ENCODE measurements at places on chromosomes 2 and 18.

DNA sequence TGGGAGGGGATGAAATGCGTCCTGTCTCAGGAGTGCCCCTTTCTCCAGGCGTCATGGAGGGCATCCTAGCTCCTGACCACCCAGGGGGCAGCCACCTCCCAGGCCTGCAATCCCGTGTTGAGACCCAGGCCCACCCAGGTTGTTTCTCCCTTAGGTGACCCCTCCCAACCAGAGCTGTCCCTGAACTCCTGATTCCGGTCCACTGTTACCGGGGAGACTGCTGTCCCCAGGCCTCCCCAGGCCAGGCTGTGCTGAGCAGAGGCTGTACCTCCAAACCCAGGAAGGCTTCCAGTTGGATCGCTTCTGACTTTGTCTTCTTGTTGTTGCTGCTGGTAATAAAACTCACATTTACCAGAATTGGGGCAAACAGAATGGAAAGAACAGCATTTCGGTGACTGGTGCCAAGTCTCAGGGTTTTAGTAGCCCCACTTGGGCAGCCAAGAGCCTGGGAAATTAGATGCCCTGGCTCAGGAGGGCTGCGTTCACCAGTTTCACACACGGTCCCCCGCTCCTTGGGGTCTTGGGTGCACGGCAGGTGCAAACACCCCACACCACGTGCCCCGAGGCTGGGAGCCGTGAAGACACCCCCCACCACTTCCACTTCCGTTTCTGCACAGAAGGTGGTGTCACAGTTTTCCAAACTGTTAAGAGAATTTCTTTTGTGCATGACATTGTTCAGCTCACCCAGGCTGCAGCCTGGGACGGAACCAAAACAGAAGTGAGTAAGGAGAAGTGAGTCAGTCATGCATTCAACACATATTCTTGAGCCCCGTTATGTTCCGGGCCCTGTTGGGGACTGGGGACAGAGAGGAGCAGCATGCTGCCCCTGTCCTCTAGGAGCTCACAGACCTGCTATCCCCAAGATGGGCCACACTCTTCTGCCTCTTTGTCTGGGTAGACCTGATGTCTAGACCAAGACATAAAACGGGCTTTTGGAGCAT, 29.4 kb downstream of the ITM2C start:
- peak; percentile 18 for DNase-seq

DNA sequence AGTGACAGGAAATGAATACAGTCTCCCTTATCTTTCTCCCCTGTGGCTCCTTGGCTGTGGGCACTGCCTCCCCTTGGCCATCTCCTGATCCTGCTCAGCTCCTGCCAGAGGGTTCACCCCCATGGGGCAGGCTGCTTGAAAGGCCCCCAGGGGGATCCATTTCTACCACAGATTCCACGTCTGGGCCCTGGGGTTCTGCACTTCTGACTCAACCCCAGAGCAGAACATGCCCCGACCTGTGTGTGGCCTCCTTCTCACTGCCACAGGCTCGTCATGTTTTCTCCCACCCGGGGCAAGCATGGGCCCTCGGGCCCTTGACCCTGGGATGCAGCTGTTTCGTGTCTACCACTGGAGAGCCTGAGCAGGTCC, 122.2 kb downstream of the ACKR3 start:
- no peak for DNase-seq

GRCh38 chr2:127014630-127015029, 92.3 kb downstream of the BIN1 start:
- DNase-seq: no peak

GRCh38 chr2:58364098-58364497, 123.0 kb upstream of the FANCL start:
- DNase-seq: no peak

GRCh38 chr18:27314996-27315395, 129.9 kb upstream of the CHST9 start:
- no peak for DNase-seq

DNA sequence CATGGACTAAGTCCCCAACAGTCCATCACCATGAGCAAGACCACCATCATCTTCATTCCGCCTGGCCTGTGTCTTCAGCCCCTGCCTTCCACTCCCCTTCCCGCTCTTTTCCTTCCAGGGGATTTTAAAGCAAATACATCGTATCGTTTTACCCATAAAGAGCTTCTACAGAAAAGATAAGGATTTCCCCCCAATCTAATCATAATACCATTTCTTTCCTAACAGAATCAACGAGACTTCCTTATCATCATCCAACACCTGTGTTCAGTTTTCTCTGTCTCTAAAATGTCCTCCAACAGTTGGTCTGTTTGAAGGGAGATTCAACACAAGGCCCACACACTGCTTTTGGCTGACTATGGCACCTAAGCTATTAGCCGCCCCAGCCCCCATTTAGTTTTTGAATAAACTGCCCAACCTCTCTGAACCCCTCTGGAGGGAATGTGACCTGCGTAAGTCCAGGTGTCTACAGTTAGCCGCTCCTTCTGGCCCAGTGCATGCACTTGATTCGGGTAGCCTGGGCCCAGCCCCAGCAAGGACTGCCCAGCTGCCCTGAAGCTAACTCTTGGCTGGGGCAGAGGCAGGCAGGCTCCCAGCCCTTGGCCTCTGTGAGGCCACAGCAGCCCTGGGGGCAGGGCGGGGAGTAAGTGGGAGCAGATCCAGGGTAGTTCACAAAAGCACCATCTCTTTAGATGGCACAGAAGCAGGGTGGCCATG, 25.3 kb upstream of the SEMA4C start:
- no peak for DNase-seq

GRCh38 chr2:18473241-18474181, 86.9 kb downstream of the RDH14 start:
- DNase-seq: no peak

GRCh38 chr2:168910330-168910729, 9.2 kb downstream of the G6PC2 start:
- no peak for DNase-seq

DNA sequence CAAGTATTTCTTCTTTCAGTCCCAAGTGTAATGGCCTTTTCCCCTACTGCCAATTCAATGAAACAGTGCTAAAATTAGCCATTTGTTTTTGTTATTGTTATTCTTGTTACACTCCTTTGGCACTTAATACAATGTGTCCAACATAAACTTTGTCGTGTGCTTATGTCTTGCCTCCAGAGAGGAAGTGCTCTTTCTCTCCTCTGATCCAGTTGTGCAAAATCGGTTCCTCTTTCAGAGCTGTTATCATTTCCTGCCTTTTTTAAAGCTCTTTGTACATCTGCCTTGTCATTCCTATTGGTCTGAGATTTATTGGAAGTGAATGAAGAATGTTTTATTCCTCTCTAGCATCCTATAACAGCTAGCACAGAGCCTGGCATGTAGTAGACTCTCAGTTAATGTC, 623.2 kb upstream of the ID2 start:
- DNase-seq: no peak

- no peak for DNase-seq
These were observed 89.0 kb downstream of the TMEM247 start for GRCh38 chr2:46568212-46569009.

DNA sequence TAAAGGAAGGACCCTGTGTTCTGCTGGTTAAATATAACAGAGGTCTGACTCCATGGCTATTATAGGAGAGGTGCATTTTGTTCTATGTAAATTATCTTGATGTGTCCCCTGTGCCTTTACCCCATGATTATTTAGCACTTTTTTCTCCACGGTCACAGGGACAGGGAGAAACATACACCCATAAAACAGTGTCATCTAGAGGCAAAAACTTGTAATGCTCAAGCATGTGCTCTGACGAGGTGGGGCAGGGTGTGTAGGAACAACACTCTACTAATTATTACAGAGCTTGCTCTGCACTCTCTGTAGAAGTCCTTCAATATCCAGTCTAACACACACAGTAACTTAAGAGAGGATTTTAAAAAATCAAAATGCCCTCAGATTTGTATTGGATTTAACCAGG, 187.9 kb downstream of the NEDD4L start:
- DNase-seq: no peak

DNA sequence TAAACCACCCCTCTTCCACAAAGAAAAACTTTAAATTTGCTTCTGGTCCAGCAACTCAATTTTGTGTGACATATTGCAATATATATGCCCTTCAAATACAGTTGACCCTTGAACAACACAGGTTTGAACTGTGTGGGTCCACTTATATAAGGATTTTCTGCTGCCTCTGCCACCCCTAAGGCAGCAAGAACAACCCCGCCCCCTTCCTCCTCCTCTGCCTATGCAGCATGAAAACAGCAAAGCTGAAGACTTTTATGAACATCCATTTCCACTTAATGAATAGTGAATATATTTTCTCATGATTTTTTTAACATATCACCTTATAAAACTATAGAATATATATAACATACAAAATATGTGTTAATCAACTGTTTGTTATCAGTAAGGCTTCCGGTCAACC, 58.3 kb downstream of the EML4 start:
- no peak for DNase-seq

DNA sequence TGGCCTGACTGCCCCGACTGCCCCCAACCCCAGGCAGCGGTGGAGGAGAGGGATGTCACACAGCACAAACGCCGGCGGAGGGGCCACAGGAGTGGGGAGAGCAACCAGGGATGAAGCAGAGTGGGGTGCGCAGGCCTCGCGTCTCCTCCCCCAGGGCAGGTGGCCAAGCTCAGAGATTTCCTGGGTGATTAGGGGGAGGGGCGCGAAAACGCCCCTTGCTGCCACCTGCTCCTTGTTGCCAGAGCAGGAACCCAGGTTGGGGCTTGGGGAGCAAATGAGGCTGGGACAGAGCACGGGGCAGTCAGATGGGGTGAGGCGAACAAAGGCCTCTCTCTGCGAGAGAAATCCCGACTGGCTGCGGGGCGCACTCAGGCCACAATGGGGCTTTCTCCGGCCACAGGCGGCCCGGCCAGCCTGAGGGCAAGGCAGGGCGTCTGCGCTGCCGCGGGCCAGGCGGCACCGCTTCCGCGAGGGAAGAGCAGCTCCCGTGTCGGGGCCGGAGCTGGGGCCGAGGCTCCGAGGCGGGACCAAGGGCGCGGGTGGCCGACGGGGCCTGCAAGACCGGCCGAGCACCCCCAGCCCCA, 11.5 kb downstream of the TEX44 start:
- DNase-seq: peak; percentile 94

DNA sequence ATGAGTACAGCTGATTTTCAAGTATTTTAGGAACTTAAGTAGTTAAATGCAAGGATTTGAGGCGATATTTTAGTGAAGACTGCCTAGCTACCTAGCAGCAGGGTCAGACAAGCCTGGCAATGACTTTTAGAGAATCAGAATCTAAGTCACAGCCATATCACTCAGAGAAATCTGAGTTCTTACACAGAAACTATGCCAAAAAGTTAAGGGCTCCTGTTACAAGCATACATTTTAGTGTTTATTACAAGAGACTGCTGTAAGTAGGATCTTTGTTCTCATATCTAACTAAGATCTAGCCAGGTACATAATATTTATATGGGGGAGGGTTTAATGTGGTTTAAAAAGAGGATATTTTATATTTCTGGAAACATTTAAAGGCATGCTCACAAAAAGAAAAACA, 37.5 kb downstream of the MAP4K3 start:
- DNase-seq: no peak

- DNase-seq: no peak
These were observed 722 bp downstream of the MAP4K4 start for GRCh38 chr2:101698014-101698843.

GRCh38 chr2:26792720-26793119, 6.9 kb downstream of the CENPA start:
- DNase-seq: no peak

DNA sequence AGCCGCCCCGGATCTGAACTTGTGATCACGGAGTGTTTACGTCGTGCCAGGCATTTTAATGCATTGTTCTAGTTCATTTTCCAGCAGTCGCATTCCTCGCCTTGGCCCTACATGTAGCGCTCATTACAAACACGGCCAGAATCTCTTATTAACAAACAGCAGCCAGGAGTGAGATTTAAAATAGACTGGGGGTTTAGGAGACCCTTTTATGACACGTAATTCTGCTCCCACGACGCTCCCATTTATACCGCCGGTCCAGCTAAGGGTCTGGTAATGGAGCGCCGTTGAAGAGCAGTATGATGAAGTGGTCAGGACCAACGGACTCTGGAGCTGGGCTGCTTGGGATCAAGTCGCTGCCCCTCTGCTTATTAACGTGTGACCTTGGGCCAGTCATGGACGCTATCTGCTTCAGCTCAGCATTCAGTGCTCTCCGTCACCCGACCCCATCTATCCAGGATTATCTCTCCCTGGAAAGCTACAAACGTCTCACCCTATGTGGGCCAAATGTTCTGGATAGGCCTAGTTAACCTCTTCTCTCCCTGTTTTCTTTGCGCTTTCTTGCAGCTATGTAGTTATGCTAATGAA, 745 bp downstream of the MSH2 start:
- no peak for DNase-seq

DNA sequence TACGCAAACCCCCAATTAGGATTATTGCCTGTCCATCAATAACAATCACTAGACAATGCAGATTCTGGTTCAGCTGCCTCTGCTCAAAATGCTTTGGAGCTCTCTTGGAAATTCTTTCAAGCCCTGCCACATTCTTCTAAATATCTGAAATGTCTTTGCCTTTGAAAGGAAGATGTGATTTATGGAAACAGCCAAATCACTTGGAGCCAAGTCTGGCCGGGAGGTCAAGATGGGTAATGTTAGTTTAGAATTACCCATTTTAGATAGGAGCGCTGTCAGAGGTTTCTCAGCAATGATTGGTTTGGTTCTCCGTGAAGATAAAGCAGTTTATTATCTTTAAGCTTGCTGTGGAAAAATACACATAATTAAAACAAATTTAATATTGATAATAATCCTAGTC, 306.7 kb downstream of the SETBP1 start:
- DNase-seq: no peak

- no peak for DNase-seq
These were observed 96.0 kb downstream of the TFCP2L1 start for GRCh38 chr2:121189011-121189410.

- no peak for DNase-seq
These were observed 3.1 kb downstream of the DCC start for GRCh38 chr18:52343138-52343537.
